ENCODE measurements at places on chromosomes 5 and 9. TPM values are rescaled to one million over a fixed set of nuclear protein-coding genes. Genes with fewer than 3 reads are reported as not detected.

The PCDHB11 gene
- 15.3 TPM for total RNA-seq

The PCAT7 gene
- 0.29 TPM for total RNA-seq

The RNF208 gene
- total RNA-seq: 3.4 TPM

The BARHL1 gene
- total RNA-seq: not detected

The STK32A gene
- total RNA-seq: 14.5 TPM

The F12 gene
- total RNA-seq: 0.23 TPM

The SLC34A3 gene
- total RNA-seq: not detected

The RANBP6 gene
- 14.0 TPM for total RNA-seq

The PCDHGB2 gene
- total RNA-seq: 11.7 TPM

The LRRC14B gene
- total RNA-seq: not detected

The SPACA9 gene
- 2.3 TPM for total RNA-seq

The BRD3 gene
- total RNA-seq: 38.0 TPM

The NPR3 gene
- 15.2 TPM for total RNA-seq

The ADAMTS2 gene
- 49.8 TPM for total RNA-seq

The MXD3 gene
- 9.2 TPM for total RNA-seq

The SHOC1 gene
- total RNA-seq: 0.15 TPM

The PCDHB1 gene
- total RNA-seq: not detected

The ACOT12 gene
- total RNA-seq: 0.45 TPM

The PTGS1 gene
- total RNA-seq: 10.4 TPM

The SPATA6L gene
- 3.8 TPM for total RNA-seq

The GPR151 gene
- total RNA-seq: 0.10 TPM

The CHD1 gene
- 51.8 TPM for total RNA-seq

The LCN10 gene
- 13.4 TPM for total RNA-seq

The F2RL1 gene
- 0.88 TPM for total RNA-seq

The PCSK5 gene
- total RNA-seq: 47.5 TPM

The SAXO1 gene
- 0.24 TPM for total RNA-seq

The PLAC8L1 gene
- 0.87 TPM for total RNA-seq

The PIP5KL1 gene
- total RNA-seq: 3.0 TPM

The TRIM36 gene
- 4.4 TPM for total RNA-seq

The UNC5A gene
- not detected for total RNA-seq

The MYOZ3 gene
- 2.5 TPM for total RNA-seq

The TAF11L5 gene
- total RNA-seq: not detected

The ZFP2 gene
- 3.4 TPM for total RNA-seq

The NOXA1 gene
- total RNA-seq: 4.1 TPM

The TAF9 gene
- total RNA-seq: 33.6 TPM

The FIBCD1 gene
- not detected for total RNA-seq

The PSAT1 gene
- 1.7 TPM for total RNA-seq

The CATSPER3 gene
- 0.63 TPM for total RNA-seq

The POLE3 gene
- 23.1 TPM for total RNA-seq

The FABP6 gene
- not detected for total RNA-seq

The EQTN gene
- 0.58 TPM for total RNA-seq

The C5orf22 gene
- total RNA-seq: 14.4 TPM

The TTLL11 gene
- 31.4 TPM for total RNA-seq

The EIF4E1B gene
- total RNA-seq: not detected

The FCHSD1 gene
- total RNA-seq: 33.1 TPM

The ARSI gene
- total RNA-seq: 0.91 TPM

The NEUROG1 gene
- total RNA-seq: not detected

The CANX gene
- total RNA-seq: 511 TPM

The GMCL2 gene
- total RNA-seq: not detected

The TPM2 gene
- 5,973 TPM for total RNA-seq

The ZNF618 gene
- total RNA-seq: 17.3 TPM

The SLC36A2 gene
- total RNA-seq: not detected

The POLR3G gene
- 1.0 TPM for total RNA-seq

The MARCOL gene
- not detected for total RNA-seq

The NUTM2G gene
- not detected for total RNA-seq

The AK8 gene
- 0.71 TPM for total RNA-seq

The CMBL gene
- 7.5 TPM for total RNA-seq

The CCDC152 gene
- 0.78 TPM for total RNA-seq

The NR5A1 gene
- total RNA-seq: not detected

The SLC25A2 gene
- 1.1 TPM for total RNA-seq

Measured in aorta (tissue), 5 donors.